CD8-positive, alpha-beta memory T cell (primary cell): ENCODE measurements at places on chromosomes 13 and 19. TPM values are rescaled to one million over a fixed set of nuclear protein-coding genes. Genes with fewer than 3 reads are reported as not detected.

LGALS14 gene
- total RNA-seq: not detected

DNA sequence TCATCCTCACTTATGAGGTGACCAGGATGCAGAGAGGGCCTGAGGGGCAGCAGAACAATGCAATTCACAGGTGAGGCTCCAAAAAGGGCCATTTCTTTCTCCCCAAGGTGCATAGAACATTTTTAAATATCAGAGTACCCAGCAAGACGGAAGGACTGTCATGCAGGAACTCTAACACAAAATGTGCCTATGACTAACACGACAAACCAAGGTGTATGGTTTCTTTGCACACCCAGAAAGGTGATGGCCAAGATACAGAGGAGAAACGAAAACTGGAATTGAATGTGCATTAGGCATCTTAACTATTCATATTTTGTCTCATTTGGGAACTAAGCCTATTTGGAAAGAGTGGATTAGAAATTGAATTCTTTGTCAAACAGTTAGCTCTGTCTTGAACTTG is 29.9 kb downstream of the SHISA2 start:
- H3K4me1 ChIP-seq: peaks cover 10% of the 10 kb centered on the region
- H3K4me3 ChIP-seq: no peak overlapping the region
- H3K27ac ChIP-seq: no peak overlapping the region
- H3K36me3 ChIP-seq: no peaks in the 10 kb centered on the region
- no peaks in the 10 kb centered on the region for H3K27me3 ChIP-seq

DNA sequence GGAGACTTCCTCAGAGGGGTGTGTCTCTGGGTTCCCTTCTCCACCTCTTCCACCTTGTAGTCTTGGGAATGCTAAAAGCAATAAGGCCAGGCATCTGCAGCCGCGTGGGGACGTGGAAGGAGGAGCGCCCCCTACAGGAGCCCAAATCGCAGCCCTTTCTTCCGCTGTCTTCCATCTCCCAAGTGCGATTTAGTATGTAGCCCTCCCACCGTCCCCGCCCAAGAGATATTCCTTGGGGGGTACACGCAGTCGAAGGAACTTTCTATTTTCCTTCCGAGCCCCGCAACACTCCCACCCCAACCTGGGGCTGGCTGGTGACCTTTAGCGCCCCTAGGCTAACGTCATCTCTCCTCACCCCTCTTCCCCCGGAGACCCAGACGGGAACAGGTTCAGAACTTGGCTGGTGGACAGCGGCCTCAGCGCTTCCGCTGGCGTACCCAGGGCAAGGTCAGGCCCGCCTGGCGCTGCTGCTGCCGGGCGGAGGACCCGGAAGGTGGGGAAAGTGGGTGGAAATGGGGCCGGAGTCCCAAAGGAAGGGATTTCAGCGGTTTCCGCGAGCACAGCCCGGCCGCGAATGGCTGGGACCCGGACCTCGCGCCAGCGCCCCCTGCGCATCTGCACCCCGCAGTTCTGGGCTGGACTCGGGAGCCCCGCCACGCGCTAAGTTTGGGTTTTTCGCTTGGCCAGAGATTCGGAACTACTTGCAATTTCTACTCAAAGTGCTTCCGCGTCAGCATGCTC is 2.1 kb upstream of the PCDH8 start:
- peaks cover 38% of the 10 kb centered on the region for H3K27me3 ChIP-seq
- DNase-seq: no peak
- peaks cover 17% of the 10 kb centered on the region for H3K4me1 ChIP-seq

DNA sequence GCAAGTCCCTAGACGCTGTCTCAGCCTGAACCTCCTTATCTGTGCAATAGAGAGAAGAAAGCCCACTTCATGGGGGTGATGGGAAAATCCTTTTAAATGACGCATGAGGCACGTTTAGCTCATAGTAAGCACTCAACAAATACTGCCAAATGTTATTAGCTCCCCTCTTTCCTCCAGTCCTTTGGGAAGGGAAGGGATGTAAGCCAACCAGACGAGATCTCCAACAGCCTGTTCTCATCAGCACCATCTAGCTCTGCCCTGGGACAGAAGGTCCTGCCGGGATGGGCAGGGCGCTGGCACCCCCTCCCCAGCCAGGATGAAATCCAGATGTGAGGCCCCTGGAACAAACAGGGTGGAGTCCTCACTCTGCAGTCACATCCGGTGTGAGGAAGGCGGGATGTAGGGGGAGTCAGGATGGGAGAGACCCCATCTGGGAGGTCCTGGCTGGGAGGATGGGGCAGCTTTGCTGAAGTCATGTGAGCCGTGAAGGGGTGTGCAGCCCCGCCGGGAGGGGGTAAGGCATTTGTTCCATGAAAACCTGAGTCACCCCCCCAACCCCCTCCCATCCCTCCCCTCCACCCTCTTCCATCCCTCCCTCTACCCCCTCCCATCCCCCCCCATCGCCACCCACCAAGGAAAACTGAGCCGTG is 4.6 kb downstream of the S1PR2 start:
- H3K27ac ChIP-seq: no peak overlapping the region
- H3K4me3 ChIP-seq: no peak overlapping the region
- no peak for DNase-seq
- no peaks in the 10 kb centered on the region for H3K27me3 ChIP-seq

DNA sequence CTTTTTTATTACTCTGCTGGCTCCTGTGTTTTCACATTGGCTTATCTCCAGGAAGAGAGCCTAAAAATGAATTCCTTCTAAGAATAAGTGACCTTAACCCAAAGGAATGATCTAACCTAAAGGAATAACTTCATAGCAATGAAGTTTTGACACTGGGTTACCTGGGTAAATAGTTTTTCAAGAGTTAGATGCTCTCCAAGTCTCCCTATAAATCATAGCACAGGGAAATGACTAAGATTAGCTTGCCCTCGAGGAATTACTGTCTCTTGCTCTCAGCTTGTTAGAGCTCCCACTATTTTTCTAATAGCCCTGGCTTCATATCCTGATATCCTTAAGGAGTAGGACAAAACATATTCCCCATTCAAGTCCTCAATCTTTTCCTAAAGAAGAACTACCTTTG is 66.3 kb downstream of the SPRY2 start:
- no peaks in the 10 kb centered on the region for H3K4me1 ChIP-seq
- H3K27ac ChIP-seq: no peak overlapping the region
- H3K27me3 ChIP-seq: no peaks in the 10 kb centered on the region
- no peaks in the 10 kb centered on the region for H3K36me3 ChIP-seq
- H3K4me3 ChIP-seq: no peak overlapping the region

GRCh38 chr19:31147234-31147633 is 202.0 kb downstream of the TSHZ3 start:
- no peaks in the 10 kb centered on the region for H3K36me3 ChIP-seq
- no peaks in the 10 kb centered on the region for H3K4me1 ChIP-seq
- H3K4me3 ChIP-seq: no peak overlapping the region
- no peak overlapping the region for H3K27ac ChIP-seq
- H3K27me3 ChIP-seq: no peaks in the 10 kb centered on the region
- DNase-seq: no peak

GRCh38 chr13:97249093-97249795 is 27.1 kb downstream of the MBNL2 start:
- peaks cover 15% of the 10 kb centered on the region for H3K4me1 ChIP-seq
- H3K36me3 ChIP-seq: no peaks in the 10 kb centered on the region
- DNase-seq: no peak
- H3K27me3 ChIP-seq: no peaks in the 10 kb centered on the region
- H3K4me3 ChIP-seq: no peak overlapping the region

GRCh38 chr19:43639519-43640423 is at the start of gene CADM4:
Gene CADM4, minus strand, starts transcription at chr19:43639850. Its CDS starts 60 bp downstream, at chr19:43639790.
- H3K27me3 ChIP-seq: peaks cover 15% of the 10 kb centered on the region
- peaks cover 12% of the 10 kb centered on the region for H3K4me1 ChIP-seq
- no peaks in the 10 kb centered on the region for H3K36me3 ChIP-seq
- no peak within 1 kb of the TSS for H3K27ac ChIP-seq

CD22 gene
- 0.09 TPM for total RNA-seq

EXOC3L2 gene
- not detected for total RNA-seq

DNA sequence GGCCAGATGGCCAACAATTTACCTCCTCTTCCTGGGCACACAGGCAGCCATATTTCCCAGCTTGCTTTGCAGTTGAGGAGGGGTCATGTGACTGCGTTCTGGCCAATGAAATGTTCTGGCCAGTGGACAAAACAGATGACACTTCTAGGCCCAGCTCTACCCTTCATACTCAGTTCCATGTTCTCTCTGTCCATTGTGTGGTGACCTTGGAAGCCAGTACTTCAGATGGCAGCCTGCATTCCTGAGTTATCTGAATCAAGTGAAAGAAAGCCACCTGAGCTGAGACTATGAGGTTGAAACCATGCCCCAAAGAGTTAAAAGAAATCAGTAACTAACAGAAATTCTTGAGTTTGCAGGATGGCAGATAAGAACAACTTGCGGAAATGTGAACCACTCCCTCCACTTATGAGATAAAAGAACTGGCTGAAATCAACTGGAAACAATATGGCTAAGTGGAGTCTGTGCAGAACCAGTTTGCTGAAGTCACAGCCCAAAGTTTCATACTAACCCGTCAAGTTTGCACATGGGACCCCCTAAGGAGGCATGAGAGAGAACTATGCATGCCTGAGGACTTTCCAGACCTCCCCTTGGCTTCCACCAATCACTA is 8.1 kb downstream of the FAM187B start:
- no peak overlapping the region for H3K4me3 ChIP-seq
- H3K27ac ChIP-seq: no peak overlapping the region
- no peaks in the 10 kb centered on the region for H3K36me3 ChIP-seq
- H3K4me1 ChIP-seq: peaks cover 39% of the 10 kb centered on the region
- DNase-seq: no peak
- H3K27me3 ChIP-seq: no peaks in the 10 kb centered on the region

DNA sequence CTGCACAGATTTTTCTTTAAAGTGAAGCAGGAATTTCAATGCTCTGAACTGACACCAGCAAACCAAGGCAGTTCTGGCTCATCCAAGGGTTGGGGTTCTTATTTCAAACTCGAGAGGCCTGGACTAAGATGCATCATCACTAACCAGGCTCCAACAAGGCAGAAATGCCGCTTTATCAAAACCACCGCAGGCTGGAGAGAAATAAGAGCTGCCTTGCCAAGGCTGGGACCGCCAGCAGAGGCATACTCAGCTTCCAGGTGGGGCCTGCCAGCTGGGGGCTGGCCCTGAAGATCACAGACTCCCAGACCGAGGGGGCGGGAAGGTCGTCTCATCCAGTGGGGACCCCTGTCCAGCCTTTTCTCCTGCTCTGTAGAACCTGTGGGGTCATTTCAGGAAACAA is 37.4 kb upstream of the GAS6 start:
- DNase-seq: no peak
- no peak overlapping the region for H3K27ac ChIP-seq
- H3K4me3 ChIP-seq: no peak overlapping the region

MARK4 gene
- 21.2 TPM for total RNA-seq

GRCh38 chr19:3455960-3456601 is 24.2 kb downstream of the SMIM24 start:
- H3K27me3 ChIP-seq: no peaks in the 10 kb centered on the region
- no peak overlapping the region for H3K27ac ChIP-seq
- H3K4me3 ChIP-seq: no peak overlapping the region
- DNase-seq: no peak

ZNF560 gene
- not detected for total RNA-seq

- H3K4me3 ChIP-seq: no peak overlapping the region
- H3K36me3 ChIP-seq: no peaks in the 10 kb centered on the region
- DNase-seq: no peak
- no peak overlapping the region for H3K27ac ChIP-seq
- no peaks in the 10 kb centered on the region for H3K27me3 ChIP-seq
Measured at GRCh38 chr13:74087357-74087756, 46.8 kb downstream of the KLF12 start.
